ENCODE measurements at places on chromosomes 3 and 15.

GRCh38 chr3:77207753-77208152 lies 167.9 kb downstream of the ROBO2 start:
- no peak for DNase-seq

DNA sequence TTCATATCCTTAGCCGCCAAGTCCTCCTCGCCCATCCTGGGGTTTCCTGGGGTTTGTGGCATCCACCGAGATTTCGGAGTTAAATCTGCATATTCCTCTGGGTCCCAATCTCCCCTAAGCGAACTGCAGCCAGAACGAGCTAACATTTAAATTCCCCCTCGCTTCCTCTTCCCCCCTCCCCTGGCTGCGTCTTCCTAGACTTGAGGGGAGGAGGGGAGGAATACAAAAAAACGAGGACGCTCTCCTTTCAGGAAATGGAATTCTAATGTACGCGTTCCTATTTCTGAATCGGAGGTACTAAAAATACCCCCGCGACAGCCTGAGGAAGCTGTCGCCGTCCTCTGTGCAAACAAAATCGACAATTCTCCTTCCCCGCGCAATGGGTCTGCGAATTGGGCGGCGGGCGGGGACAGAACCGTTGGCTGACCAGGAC lies 5.6 kb downstream of the FEZF2 start:
- DNase-seq: no peak

DNA sequence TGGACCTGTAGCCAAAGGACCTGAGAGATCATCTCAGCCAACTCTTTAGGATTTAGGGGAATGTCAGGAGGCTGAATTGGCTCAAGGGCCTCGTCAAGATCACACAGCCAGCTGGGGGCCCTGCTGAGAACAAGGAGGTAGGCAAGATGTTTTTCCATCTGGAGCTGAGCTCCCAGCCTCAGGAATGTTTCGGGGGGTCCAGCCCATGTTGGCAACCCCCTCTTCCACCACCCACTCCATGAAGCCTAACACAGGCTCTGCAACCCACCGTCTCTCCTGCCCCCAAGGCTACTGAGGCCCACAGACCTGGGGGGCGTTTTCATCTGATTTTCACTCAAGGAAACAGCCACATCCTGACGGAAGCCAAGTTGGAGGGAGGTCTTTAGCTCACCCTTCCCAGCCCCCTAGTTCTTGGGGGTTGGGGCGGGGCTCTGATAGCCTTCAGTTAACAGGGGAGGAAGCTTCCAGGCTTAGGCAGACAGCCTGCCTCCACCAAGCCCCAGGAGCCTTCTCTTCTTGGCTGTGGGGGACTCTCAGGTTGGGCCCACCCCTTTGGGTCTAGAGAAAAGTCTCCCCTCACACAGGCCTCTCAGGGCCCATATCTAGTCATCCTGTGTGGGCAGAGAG lies 48.8 kb downstream of the EPHB3 start:
- DNase-seq: no peak

DNA sequence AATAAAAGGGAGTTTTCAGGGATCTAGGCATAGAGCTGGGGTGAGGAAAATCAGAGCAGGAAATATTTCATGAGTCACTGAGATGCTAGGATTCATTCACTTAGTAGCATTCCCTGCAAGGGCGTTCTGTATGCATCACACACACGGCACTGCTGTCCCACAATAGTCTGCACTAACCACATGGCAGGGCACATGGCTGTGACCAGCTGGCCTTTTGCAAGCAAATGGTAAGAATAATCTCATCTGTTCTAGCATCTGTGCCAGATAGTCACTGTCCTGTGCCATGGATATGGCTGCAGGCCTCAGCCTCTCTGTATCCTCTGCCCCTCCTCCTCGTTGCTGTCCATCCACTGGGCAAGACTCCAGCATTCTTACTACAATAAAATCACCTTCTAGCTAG lies 37.8 kb downstream of the BOC start:
- DNase-seq: no peak

DNA sequence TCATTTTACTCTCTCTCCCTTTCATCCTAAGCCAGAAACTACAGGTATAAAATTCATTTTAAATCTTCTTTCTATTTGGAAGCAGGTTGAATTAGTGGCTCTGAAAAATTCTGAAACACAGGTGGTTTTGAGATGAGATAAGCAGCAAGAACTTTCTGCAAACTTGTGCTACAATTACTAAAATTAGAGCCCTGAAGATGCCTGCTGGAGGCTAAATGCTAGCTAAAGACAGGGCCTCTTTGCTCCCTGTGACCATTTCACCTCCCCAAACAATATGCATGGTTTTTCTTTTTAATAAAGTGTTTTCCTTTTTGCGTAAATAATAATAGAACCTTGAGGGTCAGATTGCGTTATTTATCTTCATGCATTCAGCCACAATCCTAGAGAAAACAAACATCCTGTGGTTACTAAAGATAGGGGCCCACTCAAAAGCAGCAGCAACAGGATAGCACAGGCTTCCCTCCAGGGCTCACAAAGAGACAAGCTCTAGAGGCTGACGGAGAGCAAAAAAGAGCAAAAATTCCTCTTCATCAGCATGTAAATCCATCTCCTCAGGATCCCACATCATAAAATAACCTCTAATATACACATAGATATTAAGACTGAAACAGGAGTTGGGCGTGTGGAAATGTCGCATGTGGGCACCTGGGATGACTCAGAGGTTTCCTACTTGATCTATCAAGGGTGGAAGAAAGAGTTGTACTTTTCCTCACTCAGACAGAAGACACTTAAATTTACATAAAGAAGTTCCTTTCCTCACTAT lies 26.5 kb upstream of the CP start:
- DNase-seq: no peak

GRCh38 chr15:22968366-22968765 lies 11.8 kb downstream of the CYFIP1 start:
- DNase-seq: peak; percentile 55

DNA sequence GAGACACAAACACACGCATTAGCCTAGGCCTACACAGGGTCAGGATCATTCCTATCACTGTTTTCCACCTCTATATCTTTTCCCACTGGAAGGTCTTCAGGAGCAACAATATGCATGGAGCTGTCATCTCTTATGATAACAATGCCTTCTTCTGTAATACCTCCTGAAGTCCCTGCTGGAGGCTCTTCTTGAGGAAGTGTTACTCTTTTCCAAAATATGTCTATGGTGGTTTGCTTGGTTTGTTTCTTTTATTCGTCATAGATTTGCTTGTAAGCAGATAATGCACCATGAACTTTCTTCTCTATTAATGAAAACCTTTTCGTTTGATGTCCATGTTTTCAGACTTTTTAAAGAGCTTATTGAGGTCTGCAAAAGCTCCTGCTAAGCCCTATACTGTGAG lies 109.3 kb downstream of the GMPS start:
- DNase-seq: no peak

DNA sequence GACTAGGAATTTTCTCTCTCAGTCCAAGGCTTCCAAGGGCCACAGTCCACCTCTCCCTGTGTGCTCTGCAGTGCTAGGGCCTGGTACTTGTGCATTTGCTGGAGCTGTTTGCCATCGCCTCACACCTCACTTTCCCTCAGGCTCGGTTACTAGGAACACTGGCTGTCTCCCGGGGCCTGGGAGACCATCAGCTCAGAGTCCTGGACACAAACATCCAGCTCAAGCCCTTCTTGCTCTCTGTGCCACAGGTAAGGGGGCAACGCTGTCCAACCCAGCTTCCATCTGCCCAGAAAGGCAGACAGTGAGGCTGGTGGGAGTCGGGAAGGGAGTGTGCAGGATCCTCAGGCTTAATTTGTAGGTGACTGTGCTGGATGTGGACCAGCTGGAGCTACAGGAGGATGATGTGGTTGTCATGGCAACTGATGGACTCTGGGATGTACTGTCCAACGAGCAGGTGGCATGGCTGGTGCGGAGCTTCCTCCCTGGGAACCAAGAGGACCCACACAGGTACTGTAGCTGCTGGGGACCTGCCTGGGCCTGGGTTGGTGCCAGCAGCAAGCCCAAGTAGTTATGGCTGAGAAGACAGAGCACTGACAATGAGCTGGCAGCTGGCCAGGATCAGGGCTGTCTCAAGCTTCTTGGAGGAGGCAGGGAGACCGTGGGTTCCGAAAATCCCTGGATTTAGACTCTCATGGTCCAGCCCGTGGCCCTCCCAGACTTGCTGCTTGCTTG lies 3.4 kb downstream of the PPM1M start:
- no peak for DNase-seq

DNA sequence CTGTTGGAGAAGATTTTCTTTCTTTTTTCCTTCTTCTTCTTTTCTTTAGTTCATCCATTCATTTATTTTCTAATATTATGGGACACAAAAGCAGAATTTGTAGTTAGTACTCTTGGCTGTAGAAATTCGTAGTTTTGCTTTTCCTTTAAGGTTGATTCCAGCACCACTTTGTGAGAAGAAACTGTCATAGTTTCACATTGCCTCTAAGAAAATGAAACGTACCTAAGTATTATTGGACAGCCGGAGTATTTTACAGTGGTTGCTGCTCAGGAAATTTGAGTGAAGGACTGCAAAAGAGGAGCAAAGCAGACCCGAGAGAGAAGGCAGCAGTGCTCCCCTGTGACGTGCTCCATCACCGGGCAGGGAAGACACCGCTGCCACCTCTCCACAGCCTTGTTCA lies 48.1 kb downstream of the PLCL2 start:
- no peak for DNase-seq

DNA sequence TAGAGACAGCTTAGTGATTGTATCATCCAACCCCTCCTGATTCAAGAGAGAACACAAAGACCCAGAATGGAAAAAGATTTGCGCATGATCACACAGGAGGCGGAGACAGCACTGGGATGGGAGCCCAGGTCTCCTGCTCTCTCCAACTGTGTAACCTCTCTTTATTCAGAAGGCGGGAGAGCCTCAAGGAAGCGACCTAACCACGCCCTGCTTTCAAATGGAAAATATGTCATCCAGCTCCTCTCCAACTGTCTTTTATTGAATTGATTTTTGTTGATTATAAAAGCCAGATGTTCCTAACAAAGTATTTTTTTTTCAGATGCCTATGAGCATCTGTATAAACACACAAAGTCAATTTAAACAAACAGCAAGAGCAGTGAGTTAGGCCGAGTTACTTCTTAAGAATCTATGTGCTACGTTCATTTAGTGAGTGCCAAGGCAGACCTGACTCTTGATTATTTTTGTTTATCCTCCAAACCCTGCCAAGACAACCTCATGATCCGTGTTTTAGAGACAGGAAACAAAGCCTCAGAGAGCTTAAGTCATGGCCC lies 74.5 kb downstream of the BFSP2 start:
- DNase-seq: peak; percentile 19

GRCh38 chr15:51846066-51846462 lies 16.6 kb downstream of the TMOD3 start:
- DNase-seq: no peak

GRCh38 chr3:139309061-139309591 lies 34.7 kb upstream of the MRPS22 start:
- no peak for DNase-seq

GRCh38 chr3:160049038-160049437 lies 60.4 kb downstream of the IL12A start:
- no peak for DNase-seq

GRCh38 chr3:169562988-169563774 lies 100.3 kb downstream of the MECOM start:
- DNase-seq: no peak

DNA sequence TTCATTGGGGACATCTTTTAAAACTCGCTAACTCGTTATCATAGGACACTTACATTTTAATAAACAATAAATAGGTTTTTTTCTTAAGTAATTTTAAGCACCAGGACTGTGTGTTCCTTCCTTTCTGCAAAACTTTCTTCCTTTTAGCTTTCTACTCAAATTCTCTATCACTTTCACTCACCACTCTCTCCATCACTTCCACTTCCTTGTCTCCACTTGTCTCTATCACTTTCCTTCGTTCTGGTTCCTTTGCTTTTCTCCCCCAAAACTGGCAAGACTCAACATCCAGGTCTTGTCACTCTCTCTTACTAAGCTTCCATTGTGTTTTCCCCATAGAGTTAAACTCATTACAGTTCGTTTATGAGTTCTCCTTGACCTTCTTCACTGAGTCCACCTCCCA lies 99.0 kb downstream of the ZPLD1 start:
- DNase-seq: no peak

DNA sequence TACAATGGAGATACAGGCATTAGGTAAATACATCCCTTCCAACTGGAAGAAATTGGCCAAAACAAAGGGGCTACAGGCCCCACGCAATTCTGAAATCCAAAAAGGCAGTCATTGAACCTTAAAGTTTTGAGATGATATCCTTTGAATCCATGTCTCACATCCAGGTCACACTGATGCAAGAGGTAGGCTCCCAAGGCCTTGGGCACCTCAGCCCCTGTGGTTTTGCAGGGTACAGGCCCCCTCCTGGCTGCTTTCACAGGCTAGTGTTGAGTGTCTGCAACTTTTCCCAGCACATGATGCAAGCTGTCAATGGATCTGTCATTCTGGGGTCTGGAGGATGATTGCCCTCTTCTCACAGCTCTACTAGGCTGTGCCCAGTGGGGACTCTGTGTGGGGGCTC lies 766.7 kb downstream of the ZBBX start:
- DNase-seq: no peak

- no peak for DNase-seq
Observed at GRCh38 chr15:98272625-98273024, 312.1 kb downstream of the ARRDC4 start.

GRCh38 chr15:36798366-36798765 lies 218.9 kb downstream of the CDIN1 start:
- DNase-seq: peak; percentile 78

GRCh38 chr3:13506680-13507079 lies 26.6 kb downstream of the HDAC11 start:
- no peak for DNase-seq

DNA sequence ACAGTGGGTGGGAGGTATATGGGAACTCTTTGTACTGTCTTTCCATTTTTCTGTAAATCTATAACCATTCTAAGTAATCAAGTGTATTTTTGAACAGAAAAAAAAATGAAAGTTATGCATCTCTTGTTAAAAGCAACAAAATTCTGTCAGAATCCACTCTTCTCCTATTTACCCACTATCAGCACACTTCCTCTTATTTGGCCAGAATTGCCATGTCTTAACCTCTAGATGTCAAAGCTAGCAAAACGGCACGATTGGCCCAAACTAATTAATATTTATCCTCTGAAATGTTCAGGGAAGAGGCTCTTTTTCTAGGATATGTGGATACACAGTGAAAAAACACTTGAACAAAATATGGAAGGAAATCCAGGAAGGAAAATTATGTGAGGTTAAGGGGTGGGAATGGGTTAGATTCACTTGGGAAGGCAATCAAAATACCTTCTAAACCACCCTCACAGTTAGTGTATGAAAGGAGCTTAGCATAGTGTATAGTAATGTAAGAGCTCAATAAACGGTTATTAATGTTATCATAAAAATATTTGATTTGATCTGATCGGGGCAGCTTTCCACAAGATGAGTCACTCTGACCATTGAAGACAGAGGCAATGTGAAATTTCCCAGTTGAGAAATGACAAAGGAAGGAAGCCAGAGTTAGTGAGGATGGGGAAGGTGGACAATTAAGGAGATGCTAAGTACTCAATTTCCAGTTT lies 20.1 kb upstream of the TGFBR2 start:
- no peak for DNase-seq

DNA sequence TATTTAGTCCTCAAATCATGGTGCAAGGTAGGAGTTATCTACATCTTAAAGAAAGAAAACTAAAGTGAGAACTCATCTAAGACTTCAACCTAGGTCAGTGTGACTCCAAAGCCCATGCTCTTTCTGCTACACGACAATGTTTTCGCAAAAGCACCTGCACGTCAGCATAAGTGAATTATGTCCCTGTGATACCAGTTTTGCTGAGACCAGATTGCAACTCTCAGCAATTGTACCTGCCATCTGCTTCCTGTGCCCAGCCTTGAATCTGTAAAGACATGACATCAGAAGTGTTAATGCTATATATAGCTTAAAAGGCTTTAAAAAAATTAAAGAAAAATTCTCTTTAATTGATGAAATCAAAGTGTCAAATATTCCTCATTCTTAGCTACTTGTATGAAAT lies 43.4 kb downstream of the RETNLB start:
- no peak for DNase-seq

- no peak for DNase-seq
Observed at GRCh38 chr3:2984831-2985220, 125.3 kb downstream of the IL5RA start.

Data from fibroblast of skin of left biceps (primary cell).